ENCODE measurements at places on chromosomes 13 and 19. TPM values are rescaled to one million over a fixed set of nuclear protein-coding genes. Genes with fewer than 3 reads are reported as not detected.

PDX1 gene
- total RNA-seq: not detected

GRCh38 chr13:30726192-30726591, 9.2 kb upstream of the ALOX5AP start:
- no peak for DNase-seq

RDH8 gene
- total RNA-seq: not detected

POU4F1 gene
- total RNA-seq: 2.4 TPM

DNA sequence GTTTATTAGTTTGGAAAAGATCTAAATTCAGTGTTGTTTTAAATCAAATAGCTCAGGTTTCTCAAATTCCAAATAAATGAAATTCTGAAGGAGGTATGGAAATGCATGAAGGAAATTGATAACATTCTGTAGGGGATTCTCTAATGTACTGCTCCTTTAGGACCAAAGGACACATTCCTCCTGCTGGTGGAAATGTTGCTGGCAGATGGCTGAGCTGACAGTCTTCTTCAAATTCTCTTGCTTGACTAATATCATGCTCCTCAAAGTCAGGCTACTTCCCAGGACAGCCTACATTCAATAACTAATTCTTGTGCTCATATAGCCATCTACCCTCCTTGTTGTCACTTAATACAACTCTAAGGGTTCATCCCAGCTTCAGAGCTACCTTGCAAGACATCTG, 1118.5 kb downstream of the PCDH9 start:
- no peak for DNase-seq

- DNase-seq: no peak
Measured at GRCh38 chr13:80340651-80341100, 250 bp downstream of the SPRY2 start.

DNA sequence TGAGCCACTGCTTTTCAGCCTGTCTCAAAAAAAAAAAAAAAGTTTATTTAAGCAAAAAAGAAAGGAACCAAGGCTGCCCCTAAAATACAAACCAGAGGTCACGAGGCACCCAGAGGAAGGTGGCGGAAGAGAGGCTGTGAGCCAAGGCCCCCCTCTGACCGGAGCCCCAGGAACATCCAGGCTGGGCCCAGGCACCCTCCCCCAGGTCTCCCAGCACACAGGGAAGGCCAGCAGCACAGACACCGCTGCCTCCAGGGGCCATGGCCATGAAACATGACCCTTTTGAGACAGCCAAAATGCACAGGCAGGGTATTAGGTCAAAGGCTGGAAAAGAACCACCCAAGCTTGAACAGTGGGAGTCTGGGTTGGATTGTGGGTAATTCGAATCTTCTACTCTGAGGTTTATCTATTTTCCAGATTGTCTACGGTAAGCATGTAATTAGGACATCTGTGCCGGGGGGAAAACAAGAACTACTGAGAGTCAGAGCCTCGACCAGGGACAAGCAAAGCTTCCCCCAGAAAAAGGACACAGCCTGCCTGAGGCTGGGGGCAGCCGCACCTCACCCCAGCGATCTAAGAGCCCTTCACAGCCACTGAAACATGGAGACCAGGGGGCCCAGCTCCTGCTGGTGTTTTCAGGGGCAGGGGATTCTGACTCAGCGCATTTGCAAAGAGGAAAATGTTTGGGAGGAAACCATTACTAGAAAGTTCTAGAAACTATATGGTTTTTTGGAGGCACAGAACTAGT, 8.4 kb downstream of the PEX11G start:
- DNase-seq: peak; percentile 51

THSD8 gene
- 5.1 TPM for total RNA-seq
